ENCODE measurements at places on chromosomes 2 and 18.

GRCh38 chr2:152846697-152847470, 128.5 kb downstream of the ARL6IP6 start:
- DNase-seq, result no peak

- no peak for DNase-seq
These were observed 333.9 kb downstream of the PDE11A start for GRCh38 chr2:177738461-177739235.

DNA sequence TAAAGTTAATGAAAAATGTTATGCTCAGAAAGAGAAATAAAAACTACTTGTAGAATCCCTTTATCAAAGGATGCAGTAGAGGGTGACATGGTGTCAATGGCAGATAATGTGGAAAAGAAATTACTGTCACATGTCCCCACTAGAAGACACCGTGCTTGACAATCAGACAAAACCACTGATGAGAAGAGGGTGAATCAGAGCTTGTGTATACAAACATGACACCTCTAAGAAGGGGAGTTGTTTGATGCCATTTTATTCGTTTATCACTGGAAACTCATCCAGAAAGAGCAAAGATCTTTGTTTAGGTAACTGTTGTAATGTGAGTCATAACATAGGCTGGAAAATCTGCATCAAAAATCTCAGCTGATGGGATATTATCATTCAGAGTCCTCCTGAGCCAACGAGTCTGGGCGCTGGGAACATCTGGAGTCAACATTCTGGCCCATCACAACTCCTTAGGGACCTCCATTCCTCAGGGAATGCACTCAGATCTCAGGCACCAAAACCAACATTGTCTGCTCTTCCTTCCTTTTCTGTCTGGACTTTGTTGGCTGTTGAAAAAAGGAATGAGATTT, 49.5 kb upstream of the RAB12 start:
- no peak for DNase-seq

DNA sequence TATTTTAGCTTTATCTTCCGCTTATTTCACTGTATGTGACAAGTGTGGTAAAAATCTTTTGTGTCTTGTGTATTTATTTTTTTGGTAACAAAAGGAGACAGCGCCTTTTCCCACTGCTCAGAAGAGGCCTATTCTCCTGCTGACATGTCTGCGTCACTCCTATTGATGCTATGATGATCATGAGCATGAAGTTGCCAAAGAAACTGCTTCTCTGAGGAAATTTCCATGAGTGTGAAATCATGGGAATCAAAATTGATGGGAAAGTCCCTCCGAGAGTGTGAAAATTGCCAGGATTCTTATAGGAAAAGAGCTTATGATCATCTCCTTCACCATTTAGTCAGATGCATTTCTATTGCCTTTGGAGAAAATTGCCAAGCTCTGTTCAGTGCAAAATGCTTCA, 36.5 kb upstream of the DARS1 start:
- no peak for DNase-seq

DNA sequence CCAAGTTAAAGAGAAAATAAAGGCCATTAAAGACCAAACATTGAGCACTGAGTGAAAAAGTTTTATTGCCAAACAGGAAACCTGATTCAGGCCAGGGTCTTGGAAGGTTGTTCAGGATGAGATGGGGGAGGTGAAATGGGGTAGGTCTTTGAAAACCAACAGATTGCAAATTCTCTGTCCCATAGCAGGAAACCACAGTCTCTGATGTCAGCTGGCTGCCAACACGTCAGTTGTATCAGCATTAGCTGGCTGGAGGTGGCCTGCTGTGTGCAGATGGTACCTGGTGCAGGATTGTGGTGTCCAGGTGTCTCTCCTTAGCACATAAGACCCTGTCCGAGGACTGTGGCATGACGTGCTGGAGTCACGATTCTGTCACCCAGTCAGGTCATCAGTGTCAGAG, 106.3 kb downstream of the MSH2 start:
- no peak for DNase-seq

DNA sequence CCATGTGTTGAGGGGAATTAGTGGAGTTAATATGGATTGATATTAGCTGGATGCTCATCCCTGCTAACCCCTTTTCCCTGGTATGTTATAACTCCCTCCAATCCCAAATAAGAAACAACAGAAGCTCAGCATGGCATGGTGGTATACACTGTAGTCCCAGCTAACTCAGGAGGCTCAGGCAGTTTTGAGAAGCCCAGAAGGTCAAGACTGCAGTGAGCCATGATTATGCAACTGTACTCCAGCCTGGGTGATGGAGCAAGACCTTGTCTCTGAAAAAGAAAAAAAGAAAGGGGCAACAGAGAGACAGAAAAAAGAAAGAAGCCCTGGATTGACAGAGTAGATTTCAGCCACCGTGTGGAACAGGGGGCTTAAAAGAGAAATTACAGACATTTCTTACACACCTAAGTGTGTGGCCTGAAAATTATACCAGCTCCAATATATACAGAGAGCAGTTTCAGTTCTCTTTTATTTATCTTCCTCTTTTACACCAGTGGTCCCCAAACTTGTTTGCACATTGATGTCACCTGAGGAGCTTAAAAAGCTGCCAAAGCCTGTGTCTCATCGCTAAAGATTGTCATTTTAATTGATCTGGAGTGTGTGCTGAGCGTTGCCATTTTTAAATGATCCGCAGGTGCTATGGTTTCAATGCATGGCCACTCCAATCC, 203.6 kb downstream of the UBE2E3 start:
- DNase-seq, result peak; percentile 42

GRCh38 chr2:182248362-182248761, 178.5 kb downstream of the PDE1A start:
- no peak for DNase-seq

- no peak for DNase-seq
These were observed 3.5 kb downstream of the SNTG2 start for GRCh38 chr2:953975-954686.

GRCh38 chr2:146241023-146241422, 1603.8 kb upstream of the ACVR2A start:
- DNase-seq, result no peak

DNA sequence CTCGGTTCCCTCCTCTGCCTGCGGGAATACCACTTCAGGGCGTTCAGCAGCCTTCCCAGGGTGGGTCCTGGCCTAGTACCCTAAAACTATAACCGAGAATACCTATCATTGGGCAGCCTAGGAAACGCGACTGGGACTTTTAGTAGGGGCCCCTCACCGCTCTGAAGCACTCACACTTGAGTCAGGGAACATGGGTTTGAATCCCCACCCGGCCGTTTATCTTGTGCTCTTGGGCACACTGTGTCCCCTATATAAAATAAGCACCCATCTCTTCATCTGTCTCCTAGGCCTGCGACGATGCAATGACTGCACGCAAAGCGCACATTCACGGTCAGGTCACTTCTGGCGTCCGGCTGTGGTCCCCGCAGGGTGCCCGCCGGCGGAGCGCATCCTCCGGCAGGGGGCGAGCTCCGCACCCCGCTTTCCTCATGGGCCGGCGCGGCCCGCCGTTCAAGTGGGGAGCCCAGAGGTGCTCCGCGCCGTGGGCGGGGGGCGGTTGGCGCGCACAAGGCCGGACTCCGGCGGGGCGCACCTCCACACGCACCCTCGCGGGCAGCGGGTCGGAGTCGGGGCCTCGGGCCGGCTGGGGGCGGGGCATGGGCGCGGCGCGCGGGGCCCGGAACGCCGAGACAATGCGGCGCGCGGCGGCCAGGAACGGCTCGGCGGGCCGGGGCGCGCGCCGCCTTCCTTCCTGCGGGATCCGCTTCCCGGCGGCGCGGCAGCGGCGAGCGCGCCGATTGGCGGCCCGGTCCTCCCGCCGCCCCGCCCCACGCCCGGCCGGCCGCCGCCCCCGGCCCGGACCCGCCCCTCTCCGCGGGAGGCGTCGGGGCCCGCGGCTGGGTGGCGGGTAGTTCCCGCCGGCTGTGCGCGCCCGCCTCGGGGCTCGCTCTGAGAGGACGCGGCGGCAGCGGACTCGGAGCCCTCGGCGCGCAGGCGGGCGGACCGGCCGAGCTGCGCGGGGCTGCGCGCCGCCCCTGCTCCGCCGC, at the start of gene ASAP2:
Gene ASAP2 (plus strand): TSS at position 850 of the 986 bp plus-strand sequence. CDS start 293 bp downstream, outside the sequence.
- peak; percentile 36 for DNase-seq

DNA sequence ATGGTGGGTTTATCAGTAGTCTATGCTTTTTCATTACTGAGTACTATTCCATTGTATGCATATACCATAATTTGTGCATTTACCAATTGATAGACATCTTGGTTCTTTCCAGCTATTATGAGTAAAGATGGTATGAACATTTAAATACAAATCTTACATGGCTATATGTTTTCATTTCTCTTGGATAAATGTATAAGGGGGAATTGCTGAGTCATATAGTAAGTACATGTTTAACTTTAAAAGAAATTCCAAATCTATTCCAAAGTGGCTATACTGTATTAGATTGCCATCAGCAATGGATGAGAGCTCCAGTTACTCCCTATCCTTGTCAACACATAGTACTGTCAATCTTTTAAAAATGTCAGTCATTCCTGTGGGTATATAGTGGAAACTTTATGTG, 243.9 kb downstream of the CDCA7 start:
- DNase-seq, result no peak

DNA sequence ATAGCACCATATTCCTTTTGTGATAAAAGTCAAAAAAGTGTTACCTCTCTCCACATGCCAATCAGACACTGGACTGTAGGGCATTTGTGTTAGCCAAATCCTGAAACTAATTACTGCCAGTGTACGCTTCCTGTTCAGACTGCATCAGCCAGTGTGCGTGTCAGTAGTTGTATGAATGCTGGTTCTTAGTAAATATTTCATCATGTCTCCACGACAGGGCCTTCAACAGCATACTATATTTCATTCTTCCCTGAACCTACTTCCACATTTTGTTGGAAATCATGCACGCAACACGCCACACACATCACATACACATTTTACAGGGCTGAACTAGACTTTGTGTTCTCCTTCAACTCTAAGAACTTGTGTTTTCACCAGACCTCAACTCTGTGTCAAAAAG, 77.5 kb downstream of the EPB41L3 start:
- DNase-seq, result no peak

- DNase-seq, result no peak
These were observed 159.6 kb upstream of the LMAN1 start for GRCh38 chr18:59518705-59519104.

DNA sequence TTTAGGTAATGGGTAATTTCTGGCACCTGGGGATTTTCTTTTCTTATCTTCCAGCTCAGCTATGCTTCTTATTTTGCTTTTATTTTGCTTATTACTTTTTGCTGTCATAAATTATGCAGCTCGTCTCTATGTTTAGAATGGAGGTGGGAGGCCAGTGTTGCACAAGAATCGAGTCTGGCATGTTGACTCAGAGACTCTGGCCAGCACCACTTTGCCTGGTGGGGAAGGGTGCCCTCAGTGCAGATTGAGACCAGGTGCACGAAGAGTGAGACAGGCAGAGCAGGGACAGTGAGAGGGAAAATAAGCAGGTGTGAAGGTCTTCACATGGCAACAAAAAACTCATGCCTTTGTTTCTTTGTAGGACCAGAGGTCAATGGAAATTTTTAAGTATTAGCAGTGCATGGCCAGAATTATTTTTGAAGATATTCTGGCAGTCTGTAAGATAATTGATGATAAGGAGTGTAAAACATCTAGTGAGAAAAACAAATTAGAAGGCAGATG, 59.2 kb upstream of the SLC5A7 start:
- DNase-seq, result no peak

GRCh38 chr2:216563646-216564045, 65.0 kb downstream of the RPL37A start:
- no peak for DNase-seq

DNA sequence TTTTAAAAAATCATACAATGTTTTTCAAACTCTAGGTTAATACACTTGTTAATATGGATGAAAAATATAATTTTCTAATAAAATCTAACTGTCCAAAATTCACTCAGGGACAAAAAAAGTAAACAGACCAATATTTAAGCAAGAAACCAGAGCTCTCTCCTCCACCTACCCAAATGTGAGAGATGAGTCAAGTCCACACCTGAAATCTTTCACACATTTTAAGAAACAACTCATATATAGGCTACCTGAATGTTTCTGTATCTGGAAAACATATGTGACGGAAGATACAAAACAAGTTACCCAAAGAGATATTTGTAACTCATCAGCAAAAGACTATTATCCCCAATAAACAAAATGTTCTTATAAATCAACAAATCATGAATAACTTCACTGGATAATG, 20.2 kb downstream of the ZNF516 start:
- no peak for DNase-seq

GRCh38 chr2:127321303-127321702, 27.4 kb upstream of the ERCC3 start:
- no peak for DNase-seq

DNA sequence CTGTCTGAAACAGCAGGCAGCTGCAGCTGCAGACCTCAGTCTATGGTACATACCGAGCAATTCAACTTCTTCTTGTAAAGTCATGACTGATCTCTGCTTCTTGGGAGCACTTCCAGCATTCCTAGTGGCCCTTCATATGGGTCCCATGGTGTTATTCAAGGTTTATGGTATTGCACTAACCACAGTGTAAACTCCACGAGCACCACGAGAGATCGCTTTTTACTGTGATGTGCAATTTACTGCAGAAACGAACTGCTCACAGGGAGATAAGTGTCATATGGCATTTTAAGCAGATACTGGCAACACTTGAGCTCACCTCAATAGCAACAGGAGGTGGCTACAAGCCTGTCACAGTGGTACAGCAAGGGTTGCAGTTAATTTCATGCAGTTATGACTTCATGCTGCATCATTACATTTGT, 38.6 kb upstream of the SH3BP4 start:
- DNase-seq, result no peak

GRCh38 chr2:227783404-227784138, 30.1 kb upstream of the CCL20 start:
- DNase-seq, result peak; percentile 22

DNA sequence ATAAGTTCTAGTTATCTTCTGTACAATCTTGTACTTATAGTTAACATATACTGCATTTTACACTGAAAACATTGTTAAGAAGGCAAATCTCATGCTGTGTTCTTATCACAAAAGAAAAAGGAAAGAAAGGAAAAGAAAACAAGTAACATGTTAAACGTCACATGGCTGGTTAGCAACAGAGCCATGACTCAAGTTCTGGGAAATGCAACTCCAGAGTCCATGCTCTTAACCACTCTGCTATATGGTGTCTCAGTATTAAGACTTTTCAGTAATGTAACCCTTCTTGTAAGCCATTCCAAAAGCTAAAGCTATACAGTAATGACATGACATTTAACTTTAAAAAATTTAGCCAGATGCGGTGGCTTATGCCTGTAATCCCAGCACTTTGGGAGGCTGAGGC, 181.4 kb downstream of the BARD1 start:
- DNase-seq, result no peak

GRCh38 chr18:23945416-23946079, 69.0 kb upstream of the TTC39C start:
- DNase-seq, result no peak

Measured in memory B cell (primary cell).